ENCODE measurements at places on chromosomes 6 and 20.
A peak's percentile ranks its signal among the peaks of the same experiment; 100 is the strongest.

GRCh38 chr6:170145272-170145592 lies 145.6 kb downstream of the DLL1 start:
- no peak for DNase-seq

GRCh38 chr20:62975812-62976508 lies 23.5 kb downstream of the SLC17A9 start:
- DNase-seq: no peak

- DNase-seq: no peak
Measured at GRCh38 chr6:141452354-141452686, 680.4 kb upstream of the GJE1 start.

- DNase-seq: no peak
Measured at GRCh38 chr6:14118091-14118439, 493 bp downstream of the CD83 start.

DNA sequence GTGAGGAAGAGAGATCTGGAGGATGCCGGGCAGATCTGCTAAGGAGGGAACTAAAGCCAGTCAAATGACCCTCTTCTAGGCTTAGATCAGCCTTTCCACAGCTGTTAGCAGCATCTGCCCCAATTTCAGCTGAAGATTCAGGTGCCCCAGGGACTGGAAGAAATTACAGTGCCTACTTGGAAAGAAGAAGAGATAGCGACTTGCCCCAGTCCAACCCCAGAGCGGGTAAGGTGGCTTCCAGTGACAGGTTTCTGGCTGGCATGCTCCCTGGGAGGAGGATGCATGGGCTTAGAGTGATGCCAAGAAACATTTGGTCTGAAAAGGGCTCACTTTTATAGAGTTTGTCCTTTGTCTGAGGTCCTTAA lies 620 bp downstream of the TJAP1 start:
- no peak for DNase-seq

DNA sequence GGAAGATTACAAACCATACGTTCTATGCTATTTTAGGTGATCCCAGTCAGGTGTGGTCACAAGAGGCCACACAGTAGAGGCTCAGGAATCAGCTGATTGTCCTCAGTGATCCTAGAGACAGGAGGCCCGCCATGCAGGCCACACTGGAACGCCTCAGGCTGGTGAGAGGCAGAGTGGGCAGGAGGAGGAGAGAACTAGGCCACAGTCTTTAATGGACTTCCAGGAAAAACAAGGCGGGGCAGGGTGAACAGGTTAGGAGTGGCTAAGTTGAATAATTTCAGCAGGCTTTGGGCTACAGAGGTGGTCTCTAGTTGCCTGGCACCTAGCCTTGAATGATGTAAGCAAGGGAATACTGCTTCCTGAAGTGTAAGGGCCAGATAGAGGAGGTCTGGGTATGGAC lies 101.2 kb downstream of the GMDS start:
- DNase-seq: no peak

DNA sequence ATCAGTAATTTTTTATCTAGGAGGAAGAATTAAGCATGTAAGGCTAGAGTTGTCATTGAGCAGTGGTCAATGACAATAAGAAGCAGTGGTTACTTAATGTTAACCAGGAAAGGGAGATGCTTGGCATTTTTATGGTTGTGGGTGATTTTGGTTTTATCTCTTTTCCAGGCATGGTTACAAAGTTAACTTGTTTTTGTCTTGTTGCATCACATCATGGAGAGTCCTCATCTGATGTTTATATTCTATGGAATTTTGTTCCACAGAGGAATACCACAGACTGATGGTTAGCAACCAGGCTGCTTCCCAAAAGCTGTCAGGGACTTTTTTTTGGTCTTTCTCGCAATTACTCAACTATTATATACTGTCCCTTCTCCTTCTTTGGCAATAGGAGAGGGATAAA lies 32.7 kb downstream of the OPRM1 start:
- no peak for DNase-seq

DNA sequence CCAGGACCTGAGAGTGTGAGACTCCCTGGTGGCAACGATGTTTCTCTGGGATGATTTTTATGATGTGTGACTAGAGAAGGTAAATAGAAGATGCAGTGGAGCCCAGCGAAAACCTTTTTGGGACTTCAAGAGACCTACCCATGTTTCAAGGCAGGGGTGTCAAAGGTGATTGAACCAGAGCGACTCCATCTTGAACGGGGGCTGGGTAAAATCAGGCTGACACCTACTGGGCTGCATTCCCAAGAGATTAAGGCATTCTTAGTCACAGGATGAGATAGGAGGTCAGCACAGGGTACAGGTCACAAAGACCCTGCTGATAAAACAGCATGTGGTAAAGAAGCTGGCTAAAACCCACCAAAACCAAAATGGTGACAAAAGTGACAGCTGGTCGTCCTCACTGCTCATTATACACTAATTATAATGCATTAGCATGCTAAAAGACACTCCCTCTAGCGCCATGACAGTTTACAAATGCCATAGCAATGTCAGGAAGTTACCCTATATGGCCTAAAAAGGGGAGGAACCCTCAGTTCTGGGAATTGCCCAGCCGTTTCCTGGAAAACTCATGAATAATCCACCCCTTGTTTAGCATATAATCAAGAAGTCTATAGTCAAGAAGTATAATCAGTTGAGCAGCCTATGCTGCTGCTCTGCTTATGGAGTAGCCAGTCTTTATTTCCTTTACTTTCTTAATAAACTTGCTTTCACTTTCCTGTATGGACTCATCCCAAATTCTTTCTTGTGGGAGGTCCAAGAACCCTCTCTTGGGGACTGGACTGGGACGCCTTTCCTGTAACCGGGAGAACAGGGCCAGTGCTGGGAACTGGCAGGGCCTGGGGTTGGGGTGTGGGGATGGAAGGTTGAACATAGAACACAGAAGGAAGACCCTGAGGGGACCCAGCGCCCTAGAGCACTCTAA lies 526.4 kb downstream of the QKI start:
- DNase-seq: no peak

DNA sequence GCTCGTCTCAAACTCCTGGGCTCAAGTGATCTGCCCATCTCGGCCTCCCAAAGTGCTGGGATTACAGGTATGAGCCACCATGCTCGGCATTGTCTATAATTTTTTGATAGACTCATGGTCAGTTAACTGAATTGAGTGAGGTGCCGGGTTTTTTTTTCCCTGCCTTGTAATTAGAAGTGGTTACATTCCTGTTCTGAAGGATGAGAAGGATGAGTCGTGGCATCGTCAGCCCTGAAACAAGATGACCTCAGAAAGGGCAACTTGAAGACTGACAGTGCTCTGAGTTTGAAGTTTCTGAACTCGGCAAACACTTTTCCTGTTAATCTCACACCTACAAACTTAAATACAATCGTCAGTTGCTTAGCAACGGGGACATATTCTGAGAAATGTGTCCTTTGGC lies 158.7 kb upstream of the PDE10A start:
- DNase-seq: no peak

GRCh38 chr6:71496018-71496721 lies 207.6 kb downstream of the OGFRL1 start:
- no peak for DNase-seq

GRCh38 chr6:76381612-76382011 lies 309.1 kb upstream of the IMPG1 start:
- DNase-seq: no peak

GRCh38 chr6:51025082-51025777 lies 206.6 kb downstream of the TFAP2B start:
- no peak for DNase-seq

- no peak for DNase-seq
Measured at GRCh38 chr20:17262786-17263185, 35.9 kb downstream of the PCSK2 start.

GRCh38 chr6:106325336-106326178 lies at the start of gene ATG5:
TSS of gene ATG5 (minus strand) at chr6:106325760. CDS start at chr6:106316208, 9,552 bp downstream.
- peak; percentile 99 for DNase-seq

- peak; percentile 9 for DNase-seq
Measured at GRCh38 chr6:7992002-7992815, 72.0 kb downstream of the BLOC1S5 start.

GRCh38 chr20:46715292-46715756 lies 5.9 kb downstream of the SLC2A10 start:
- peak; percentile 20 for DNase-seq

GRCh38 chr20:58684291-58684690 lies 8.3 kb upstream of the NPEPL1 start:
- DNase-seq: no peak

DNA sequence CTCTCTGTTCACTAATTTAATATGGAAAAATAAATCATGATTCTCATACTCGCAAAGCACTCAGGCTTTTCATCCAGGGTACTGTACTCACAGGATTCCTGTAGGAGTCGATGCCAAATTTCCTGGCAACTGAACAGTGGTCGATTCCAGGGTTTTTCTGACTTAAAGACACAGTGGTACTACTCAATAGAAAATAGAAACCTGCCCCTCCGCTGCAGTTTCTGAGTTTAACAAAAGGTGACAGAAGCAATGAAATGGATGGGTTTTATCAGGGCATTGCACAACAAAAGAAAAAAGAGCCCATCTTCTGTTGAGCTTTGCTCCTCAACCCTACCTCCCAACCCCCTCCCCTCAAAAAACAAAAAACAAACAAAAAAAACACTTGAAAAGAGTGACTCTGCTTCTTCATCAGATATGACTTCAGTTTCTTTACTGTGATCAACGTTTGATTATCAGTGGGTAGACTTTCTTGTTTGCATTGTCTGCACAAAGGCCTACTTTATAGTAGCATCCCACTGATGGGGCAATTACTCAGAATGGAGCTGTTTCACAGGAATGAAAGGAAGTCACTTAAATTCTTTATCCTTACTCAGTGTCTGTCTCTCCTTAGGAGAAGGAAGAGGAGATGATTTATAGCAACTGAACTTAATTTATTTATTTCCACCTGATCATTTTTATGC lies 96.2 kb upstream of the FOXO3 start:
- no peak for DNase-seq

DNA sequence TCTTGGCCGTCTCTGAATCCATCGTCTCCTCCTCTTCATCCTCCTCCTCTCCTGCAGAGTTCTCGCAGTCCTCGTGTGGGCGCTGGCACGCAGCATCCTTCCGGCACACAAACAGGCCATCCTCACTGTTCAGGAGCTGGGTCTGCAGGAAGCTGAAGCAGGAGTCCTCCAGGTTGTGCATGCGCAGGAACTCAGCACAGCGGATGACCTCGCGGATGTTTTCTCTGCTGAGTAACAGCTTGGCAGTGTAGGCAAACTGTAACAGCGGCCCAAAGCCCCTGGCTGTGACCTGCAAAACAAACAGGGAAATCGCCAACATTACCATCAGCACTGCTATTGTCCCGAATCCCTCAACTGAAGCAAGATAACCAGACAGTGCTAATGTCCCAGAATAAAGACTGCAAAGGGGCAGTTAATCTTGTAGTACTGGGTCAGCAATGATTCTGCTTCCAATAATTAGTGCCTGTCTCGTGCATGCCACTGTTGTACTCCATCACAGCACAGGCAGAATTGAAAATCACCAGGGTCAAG lies 57.4 kb downstream of the GJA10 start:
- DNase-seq: no peak

GRCh38 chr20:59087829-59088433 lies 45.3 kb upstream of the PRELID3B start:
- DNase-seq: peak; percentile 93

DNA sequence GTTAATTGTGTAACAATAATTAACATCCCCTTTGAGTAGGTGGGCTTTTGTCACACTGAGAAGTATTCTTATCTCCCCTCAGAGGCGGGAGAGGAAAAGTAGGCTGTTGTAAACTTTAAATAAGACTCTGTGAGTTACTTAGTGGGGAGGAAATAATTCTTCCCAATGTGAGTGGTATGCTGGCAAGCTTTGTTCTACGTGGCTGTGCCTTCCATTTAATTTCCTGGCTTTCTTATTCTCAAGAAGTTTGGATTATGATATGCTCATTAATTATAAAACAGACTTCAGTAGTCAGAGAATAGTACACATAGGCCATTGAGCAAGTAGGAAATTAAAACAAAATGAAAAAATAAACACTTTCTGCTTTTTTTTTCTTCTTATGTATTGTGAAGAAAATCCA lies 19.1 kb downstream of the ADGRB3 start:
- no peak for DNase-seq

DNA sequence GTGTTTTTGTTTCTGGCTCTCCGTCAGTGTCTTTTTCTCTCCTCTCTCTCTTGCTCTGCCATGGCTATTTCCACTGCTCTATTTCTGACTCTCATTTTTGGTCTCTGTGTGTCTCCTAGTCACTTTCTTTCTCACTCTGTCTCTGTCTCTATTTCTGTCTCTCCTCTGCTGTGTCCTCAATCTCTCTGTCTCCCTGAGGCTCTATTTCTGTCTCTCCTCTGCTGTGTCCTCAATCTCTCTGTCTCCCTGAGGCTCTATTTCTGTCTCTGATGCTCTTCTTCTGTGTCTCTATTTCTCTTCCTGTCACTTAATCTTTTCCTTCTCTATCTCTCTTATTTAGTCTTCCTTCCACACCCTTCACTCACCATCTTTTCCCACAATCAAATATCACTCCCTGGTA lies 8.4 kb downstream of the PRSS16 start:
- DNase-seq: no peak

GRCh38 chr6:131431718-131432117 lies 141.3 kb upstream of the ARG1 start:
- DNase-seq: no peak

- DNase-seq: no peak
Measured at GRCh38 chr20:37284691-37285161, 4.7 kb upstream of the MANBAL start.

- no peak for DNase-seq
Measured at GRCh38 chr6:133230052-133230451, 11.1 kb upstream of the EYA4 start.

GRCh38 chr6:156111913-156112312 lies 656.3 kb upstream of the NOX3 start:
- no peak for DNase-seq

- DNase-seq: no peak
Measured at GRCh38 chr20:56634735-56635385, 5.8 kb downstream of the TFAP2C start.

DNA sequence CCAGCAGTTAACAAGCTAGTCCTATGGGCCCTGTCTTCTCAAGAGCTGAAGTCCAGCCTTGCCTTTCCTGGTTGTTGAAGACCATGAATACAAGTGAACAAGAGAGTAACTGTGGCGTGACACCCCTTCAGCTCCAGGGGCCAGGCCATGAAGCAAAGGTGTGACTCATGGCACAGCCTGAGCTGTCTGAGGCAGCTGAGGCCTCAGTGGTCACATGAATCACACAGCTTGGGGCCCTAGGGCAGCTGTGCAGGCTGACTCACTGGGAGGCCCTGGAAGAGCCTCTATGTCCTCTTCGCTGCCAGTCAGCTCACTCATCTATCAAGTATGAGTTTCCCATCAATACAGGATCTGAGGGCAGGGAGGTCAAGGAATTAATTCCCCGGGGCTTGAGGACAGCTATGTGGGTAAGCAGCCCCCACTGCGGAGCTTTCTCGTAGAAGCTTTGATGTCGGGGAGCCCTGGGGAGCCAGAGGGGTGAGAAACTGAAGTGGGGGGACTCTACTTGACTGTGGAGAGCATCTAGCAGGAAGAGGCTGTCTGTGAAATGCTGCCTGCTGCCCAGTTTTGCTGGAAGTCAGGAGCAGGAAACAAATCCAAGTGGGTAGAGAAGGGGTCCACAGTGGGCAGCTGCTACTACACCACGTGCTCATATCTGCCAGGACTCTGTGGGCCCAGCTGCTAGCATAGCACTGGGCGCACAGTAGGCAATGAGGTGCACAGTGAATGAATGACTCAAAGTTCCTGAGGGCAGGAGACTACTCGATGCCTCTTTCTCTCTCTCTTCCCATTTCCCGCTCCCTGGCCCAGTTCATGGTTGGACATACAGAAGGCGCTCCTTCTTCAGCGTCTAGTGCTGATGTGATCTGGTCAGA lies 13.7 kb upstream of the FAM83C start:
- DNase-seq: peak; percentile 96
